ENCODE measurements at places on chromosomes 7 and 10.

DNA sequence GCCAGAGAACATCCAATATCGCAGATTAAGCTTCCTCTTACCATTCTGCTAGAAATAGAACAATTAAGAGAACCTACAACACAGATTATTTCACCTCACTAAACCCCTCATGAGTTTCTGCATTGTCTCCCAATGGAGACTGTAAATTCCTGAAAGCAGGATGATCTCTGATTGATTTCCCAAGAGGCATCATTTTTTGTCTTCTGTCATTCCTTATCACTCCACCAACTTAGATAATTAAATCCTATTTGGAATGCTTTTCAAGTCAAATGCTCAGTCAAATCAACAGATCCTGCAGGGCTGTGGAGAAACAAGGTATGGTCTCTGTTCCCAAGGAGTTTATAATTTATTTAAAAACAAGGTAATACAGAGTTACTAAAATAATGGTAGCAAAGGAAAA, 161.5 kb downstream of the MTERF1 start:
- DNase-seq = no peak

DNA sequence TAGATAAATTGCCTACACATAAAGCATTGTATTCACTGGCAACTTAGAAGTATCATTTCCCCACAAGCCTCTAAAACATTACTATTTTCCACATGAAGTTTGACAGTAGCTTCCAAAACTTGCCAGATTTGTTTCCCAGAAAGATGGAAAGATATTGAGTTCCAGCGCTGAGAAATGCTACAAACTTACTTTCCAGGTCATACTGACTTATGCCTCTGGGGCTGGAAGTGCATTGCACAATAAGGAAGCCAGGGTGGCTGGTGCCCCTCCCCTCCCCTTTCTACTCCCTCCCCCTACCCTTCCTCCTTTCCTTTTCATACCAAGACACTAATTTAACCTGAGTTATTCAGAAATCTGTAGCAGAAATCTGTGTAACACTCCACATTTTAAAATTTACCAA, 212.6 kb downstream of the WDR37 start:
- no peak for DNase-seq

DNA sequence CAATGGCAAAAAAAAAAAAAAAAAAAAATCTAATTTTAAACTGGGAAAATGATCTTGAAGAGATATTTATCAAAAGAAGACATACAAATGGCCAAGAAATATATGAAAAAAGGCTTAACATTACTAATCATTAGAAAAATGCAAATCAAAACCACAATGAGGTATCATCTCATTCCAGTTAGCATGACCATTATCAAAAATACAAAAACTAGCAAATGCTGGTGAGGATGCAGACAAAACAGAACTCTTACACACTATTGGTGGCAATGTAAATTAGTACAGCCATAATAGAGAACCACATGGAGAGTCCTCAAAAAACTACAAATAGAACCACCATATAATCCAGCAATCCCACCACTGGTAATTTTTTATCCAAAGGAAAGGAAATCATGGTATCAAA, 489.6 kb downstream of the TNS3 start:
- no peak for DNase-seq

DNA sequence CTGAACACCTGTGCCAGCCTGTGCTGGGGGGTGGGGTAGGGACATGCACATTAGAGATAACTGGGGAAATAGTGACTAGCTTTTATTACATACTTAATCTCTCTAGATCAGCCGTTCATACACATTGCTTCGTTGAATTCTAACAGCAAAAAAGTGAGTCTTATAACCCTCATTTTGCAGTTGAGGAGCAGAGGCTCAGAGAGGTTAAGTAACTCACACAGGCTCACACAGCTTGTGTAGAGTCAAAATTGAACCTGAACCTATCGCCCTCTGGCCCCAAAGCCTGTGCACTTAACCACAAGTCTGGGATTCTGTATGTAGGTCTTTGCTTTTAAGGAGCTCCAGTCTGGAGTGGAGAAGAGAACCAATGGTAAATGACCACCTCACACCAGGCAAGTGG, 59.9 kb downstream of the CDH23 start:
- DNase-seq = no peak

DNA sequence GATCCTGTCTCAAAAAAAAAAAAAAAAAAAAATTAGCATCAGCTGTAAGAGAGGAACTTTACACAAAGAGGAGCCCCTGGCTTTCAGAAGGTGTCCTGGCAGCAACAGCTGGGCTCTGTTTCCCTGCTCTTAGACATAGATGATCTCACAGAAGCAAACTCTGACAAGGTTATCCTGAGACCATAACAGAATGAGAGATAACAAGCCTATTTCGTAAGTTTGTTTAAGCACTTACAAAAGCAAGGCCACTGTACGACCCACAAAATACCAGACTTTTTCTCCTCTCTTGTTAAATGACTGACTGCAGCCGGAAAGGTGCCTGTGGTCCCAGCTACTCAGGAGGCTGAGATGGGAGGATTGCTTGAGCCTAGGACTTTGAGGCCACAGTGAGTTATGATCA, 33.3 kb upstream of the OTUD1 start:
- no peak for DNase-seq

- DNase-seq = no peak
These were observed 40.0 kb upstream of the PAPSS2 start for GRCh38 chr10:87619705-87620104.

DNA sequence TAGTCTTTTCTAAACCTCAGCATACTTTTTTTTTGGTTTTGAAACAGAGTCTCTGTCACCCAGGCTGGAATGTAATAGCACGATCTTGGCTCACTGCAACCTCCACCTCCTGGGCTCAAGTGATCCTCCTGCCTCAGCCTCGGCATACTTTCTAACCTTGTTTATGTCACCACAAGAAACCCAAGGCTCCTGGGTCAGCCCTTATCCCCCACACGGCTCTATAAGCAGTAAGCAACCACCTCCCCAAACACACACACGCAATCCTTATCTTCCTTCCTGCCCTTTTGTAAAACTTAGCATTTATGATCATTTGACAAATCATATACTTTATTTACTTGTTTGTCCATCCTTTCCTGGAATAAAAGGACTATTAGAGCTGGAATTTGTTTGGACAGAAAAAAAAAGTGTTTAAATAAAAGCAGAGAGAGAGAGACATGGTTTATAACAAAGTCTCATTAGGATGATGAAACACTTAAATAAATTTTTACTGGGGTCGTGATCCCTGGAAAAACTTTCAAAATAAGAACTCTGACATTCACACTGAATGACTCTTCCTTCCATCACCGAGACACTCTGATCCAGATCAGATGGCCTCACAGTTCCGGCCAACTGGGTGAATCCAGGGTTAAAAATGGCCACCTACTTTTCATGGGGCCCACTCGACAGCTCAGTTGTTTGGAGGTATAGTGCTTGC, 72.7 kb upstream of the PIK3CG start:
- no peak for DNase-seq

GRCh38 chr7:82347808-82348207, 95.8 kb downstream of the CACNA2D1 start:
- no peak for DNase-seq

DNA sequence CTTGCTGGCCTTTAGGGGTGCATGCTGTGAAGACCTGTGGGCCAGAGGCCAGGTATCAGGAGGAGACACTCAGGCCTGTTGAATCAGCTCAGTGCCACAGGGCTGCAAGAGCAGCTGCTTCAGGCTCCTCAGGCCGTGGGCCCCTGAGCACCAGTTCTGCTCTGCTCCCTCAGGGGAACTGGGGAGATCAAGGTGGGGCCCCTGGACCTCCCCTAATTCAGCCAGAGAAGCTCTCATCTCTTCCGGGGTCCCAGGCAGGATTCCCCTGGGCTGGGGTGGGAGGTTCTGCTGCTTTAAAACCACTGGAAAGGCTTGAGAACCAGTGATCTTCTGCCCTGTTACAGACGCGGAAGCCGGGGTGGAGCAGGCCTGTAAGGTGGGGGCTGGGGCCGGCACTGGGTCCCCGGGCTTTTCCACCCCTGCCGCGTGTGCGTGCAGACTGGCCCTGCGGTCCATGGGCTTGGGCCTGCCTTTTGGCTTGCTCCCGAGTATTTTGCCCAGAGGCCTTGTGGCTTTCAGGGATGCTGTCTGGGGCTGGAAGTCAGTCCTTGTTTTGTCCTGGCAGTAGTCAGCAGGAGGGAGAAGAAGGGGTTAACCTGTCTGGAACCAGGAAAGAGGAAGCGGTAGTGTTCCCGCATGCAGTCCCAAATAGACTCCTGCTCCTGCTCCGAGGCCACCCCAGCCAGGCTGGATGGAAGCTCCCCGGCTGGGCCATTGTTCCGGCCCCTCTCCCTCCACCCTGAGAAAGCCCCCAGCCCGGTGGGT, 74.3 kb downstream of the LHPP start:
- no peak for DNase-seq

- DNase-seq = no peak
These were observed 53.1 kb upstream of the ZNF273 start for GRCh38 chr7:64849924-64850499.

GRCh38 chr10:101624526-101625102, 36.5 kb downstream of the DPCD start:
- DNase-seq = no peak

DNA sequence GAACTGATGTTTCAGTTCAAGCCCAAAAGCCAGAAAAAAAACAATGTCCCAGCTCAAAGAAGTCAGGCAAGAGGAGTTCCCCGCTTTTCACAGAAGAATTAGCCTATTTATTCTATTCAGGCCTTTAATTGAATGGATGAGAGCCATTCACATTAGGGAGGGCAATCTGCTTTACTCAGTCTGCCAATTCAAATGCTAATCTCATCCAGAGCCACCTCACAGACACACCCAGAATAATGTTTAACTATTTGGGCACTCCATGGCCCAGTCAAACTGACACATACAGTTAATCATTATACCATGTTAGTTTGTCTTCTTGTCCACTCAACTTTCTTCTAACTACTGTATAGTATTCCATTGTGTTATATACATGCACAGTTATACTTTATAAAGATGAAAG, 2.6 kb upstream of the NPSR1 start:
- no peak for DNase-seq

DNA sequence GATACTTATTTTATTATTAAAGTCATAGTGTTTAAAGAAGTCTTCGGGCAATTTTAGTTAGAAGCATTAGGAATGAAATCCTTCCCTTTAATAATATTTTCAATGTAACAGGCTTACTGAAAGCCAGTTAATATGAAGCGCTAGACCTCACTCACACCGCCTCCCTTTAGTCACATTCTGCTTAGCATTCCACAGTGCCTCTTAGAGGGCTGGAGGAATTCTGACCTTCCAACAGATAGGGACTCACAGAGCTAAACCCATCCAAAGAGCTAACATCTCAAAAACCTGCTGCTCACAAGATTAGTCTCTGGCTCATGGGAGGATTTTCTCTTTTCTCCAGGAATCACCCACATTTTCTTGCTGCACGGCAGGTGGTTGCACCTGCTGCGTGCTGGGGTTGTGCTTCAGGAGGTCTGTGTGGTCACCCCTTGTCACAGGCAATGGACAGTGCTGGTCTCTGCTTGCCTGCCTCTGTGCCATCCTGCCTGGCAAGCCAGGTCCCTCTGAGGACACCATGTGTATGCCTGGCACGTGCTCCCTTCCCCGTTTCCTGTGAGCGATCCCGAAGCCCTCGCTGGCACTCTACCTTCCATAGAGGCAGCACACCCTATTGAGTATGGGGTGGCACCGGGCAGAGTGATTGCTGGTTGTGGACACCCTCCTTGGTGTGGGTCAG, 91.8 kb downstream of the KLF6 start:
- DNase-seq = no peak

GRCh38 chr10:122795924-122796323, 49.7 kb downstream of the CUZD1 start:
- DNase-seq = no peak

DNA sequence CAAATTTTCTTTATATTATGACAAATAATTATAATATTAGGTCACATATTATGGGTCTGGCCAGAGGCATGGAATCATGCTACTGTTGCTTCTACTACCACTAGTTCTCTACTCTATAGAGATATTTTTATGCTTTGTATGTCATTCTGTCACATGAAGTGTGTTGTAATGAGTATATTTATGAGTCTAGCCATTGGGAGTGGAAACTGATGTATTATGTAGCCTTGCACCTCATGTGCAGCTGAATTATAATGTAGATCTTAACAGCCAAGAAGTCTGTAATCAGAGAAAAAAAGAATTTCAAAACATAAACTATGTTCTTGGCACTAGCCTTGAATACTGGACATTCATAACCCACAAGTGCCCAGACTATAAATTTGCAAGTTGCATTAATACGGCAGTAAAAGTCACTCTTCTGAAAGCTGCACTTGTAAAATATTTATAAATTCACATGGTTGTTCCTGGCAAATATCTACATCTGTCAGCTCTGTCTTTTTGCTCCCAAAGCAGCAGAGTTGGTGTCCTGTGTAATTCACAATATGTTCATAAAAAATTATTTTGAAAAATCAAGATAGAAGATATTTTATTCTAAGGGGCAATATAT, 48.6 kb upstream of the SKAP2 start:
- no peak for DNase-seq

DNA sequence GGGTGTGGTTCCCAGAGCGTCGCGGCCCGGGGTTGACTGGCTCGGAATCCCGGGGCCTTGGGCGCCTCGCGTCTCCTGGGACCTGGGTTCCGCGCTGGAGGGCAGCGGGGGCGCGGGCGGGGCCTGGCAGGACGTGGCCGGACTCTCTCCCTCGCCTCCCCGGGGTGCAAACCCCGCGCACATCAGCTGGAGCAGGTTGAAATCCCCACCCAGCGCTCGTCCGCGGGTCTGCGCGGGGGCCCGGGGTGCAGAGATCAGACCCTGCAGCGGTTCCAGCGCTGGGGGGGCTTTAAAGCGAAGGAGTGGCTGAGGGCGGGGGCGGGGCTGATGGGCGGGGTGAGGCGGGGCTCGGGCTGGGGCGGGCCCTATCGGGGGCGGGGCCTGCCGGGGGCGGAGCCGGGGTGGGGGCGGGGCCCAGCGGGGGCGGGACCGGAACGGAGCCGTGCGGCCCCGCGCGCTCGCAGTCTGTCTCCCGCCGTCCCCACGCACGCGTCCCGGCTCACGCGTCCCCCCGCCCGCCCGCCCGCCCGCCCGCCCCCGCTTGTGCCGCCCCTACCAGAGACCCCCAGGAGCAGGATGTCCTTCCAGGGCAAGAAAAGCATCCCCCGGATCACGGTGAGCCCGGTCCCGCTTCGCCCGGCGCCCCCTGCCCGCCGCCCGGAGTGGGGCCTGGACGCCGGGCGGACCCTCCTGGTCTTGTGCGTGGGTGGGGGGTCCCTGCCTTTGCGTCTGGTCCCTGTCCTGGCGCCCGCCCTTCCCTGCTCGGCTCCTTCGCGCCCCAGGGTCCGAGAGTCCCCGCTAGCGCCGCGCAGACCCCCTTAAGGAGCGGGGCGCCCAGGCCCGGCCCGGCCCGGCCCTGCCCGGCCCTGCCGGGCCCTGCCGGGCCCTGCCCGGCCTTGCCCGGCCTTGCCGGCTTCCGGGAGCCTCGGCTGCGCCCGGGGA, at the start of gene DPYSL4:
TSS of gene DPYSL4 (plus strand) at position 461 of the 942 bp plus-strand sequence. CDS start at position 577, 116 bp downstream.
- no peak for DNase-seq

Data from activated T-helper 9 cell treated with anti-CD3 and anti-CD28 coated beads, Interleukin-2, amount 50 U/mL, for 16 hours (primary cell).